D721Med (cell line): ENCODE measurements at places on chromosomes 5 and 9.

- no peak for DNase-seq
These were observed 485.7 kb upstream of the TUSC1 start for GRCh38 chr9:26163931-26164330.

DNA sequence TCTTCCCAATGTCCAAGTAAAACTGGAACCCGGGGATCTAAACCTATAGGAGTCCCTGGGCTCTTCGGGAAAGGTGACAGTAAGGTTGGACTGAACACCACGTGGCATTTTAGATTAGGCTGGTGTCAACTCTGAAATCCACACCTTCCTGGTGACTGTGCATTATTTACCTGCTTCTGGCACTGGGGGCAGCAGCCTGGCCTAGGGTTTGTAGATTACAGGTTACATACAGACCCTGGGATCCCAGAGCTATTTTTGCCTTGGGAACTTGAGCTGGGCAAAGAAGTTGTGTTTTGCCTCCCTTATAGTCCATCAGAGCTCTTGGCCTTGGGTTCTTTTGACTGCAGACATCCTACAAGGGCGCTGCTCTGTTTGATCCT lies 173.2 kb downstream of the DAB2IP start:
- DNase-seq = no peak

GRCh38 chr5:96885518-96886338 lies 9.4 kb downstream of the ERAP2 start:
- DNase-seq = no peak

DNA sequence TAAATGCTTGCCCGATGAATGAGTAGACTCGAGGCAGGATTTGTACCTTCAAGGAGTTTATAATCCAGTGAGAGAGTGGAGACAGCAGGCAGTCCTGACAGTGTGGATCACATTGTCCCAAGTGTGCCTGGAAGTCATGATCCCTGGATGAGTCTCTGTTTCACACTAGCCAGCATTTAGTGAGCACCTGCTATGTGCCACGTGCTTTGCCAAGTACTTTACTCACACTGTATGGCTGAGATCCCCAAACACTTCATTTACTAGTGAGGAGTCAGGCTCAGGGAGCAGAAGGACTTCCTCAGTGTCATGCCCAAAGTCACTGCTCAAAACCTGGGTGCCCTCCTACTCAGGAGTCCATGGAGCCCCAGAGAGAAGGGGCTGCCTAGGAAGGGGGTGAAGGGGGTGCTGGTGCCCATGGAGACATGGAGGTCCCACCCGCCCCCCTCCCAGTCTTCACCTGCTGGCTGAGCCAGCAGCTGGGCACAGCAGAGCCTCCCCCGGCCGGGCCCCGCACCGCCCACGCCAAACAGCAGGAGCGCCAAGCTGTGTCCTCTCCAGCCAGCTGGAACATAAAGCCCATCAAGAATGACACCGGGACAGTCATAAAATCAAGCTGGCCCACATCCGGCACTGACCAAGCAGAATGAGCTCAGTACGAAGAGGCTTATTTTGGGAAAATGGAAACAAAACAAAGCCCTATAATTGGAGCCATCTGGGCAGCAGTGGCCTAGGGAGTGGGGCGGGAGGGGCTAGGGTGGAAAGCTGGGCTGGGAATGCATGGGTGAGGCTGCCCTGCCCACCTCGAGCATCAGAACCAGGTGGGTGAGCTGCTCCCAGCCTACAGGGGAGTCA lies 10.6 kb downstream of the LAMC3 start:
- no peak for DNase-seq

DNA sequence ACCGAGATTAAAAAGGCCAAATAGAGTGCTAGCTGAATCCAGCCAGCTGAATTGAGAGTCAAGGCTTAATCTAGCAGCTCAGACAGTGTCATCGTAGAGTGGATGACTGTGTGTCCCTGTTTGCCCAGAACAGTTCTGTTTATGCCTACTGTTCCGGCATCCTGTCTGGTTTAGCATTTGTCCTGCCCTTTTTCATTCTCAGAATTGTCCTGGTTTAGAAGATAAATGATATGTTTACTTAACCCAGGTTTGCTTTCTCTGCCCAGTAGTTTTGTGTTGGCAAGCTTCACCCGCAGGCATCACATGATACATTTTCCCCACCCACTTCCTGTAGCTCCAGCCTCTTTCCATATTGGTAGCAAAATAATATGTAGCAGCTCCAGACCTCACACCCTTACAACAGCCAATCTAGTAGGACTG lies 41.3 kb upstream of the ZSWIM6 start:
- no peak for DNase-seq

GRCh38 chr9:34628656-34629490 lies at the start of gene ARID3C:
Gene ARID3C, minus strand, starts transcription at chr9:34629066. Its CDS starts 1,052 bp downstream, at chr9:34628014.
- DNase-seq = no peak

DNA sequence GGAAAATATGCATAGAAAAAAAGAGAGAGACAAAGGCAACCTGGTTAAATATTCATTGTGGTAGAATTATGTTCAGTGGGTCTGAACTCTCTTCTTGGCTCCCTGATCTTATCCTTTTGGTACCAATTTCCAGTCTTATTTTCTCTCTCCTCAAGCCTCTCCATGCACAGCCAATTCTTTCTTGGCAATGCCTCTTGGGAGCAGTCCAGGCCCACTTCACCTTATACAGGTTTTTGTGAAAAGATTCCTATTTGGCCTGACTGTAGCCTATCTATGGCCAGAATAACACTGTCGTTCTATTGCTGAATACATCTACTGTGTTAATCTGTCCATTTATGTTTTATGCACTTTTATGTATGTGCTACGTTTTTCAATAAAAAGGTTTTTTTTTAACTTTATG lies 2.7 kb downstream of the ELOVL7 start:
- no peak for DNase-seq

DNA sequence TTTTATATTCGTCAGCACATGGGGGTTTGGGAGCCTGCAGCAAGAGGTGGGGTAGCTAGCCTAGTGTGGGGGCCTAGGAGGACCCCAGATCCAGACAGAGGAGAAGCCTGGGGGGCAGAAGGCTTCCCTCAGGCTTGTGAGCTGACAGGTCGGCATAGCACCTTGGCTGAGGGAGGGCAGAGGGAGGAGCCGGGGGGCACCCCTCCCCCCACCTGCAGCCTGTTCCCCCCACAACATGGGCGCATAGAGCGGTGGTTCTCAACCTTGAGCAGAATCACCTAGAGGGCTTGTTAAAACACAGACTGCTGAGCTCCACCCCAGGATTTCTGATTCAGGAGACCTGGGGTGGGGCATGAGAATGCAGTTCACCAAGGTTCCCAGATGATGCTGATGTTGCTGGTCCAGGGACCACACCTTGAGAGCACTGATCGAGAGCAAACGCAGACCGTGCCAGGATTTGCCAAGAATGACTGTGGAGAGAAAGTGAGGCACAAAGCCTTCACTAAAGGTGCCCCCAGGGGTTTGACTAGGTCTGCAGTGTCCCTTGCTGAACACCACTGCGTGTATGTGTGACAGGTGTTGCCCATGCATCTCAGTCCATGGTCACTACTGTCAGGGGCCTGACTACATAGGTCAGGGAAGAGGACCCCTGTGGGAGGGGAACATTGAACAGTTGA lies 163.3 kb downstream of the MACROH2A1 start:
- no peak for DNase-seq

- DNase-seq = no peak
These were observed 130.9 kb upstream of the CHD1 start for GRCh38 chr5:99059685-99060084.

GRCh38 chr9:17488662-17489061 lies 90.2 kb upstream of the SH3GL2 start:
- no peak for DNase-seq

- no peak for DNase-seq
These were observed 108.1 kb upstream of the IER5L start for GRCh38 chr9:129285979-129286772.

DNA sequence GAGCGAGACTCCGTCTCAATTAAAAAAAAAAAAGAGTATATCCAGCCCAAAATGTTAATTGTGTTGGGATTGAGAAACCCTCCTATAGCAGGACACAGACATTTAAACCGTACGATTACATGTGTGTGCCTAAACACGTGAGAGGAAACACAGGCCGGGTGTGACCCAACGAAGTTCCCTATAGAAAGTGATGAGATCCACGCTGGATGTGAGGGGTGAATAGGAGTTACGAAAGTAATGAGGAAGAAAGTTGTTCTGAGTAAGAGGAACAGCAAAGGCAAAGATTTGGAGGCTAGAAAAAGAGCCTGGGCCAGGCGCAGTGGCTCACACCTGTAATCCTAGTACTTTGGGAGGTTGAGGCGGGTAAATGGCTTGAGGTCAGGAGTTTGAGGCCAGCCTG lies 13.6 kb downstream of the NAIF1 start:
- no peak for DNase-seq

- DNase-seq = no peak
These were observed 566.9 kb downstream of the PDE4D start for GRCh38 chr5:59326596-59326995.

DNA sequence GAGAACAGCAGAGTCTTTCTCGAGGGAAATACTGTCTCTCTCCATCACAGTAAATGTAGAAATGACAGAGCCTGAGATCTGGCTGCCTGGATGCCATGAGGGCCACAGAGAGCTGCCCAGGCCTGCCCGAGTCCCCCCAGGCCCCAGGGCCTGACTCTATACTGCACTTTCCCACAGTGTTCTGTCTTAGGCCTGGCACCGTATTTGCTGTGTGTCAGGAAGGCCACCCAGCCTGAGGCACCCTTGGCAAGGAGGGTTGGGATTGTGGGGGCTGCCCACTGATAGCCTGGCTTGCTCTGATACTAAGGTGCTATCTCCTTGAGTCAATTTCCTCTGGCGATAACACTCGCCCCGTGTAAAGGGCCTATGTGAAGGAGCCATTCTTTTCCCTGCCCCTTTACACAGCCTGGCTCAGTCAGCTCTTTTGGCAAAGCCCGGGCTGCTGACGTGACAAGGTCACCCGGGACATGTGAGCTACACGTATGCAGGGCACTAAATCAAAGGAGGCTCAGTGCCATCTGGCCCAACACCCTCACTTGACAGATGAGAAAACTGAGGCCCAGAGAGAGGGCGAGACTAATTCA lies 630.1 kb upstream of the KLF4 start:
- no peak for DNase-seq

DNA sequence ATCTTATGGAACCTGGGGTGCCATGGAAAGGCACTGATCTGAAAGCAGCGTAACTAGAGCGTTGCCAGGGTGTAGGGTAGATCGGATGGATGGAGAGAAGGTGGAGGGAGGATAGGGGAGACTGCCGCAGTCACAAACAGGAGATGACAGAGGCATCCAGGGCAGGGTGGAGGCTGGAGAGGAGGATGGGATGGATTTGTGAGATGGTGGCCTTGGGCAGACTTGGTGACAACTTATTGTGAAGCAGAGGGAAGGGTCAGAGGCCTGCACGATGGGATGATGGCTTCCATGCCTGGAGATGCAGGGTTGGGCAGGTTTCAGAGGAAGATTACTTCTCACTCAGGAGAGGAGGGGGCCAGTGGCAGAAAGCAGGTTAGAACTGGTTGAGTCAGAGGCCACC lies 2.4 kb downstream of the GLIPR2 start:
- no peak for DNase-seq

- no peak for DNase-seq
These were observed 1.1 kb downstream of the C9 start for GRCh38 chr5:39363217-39363616.

GRCh38 chr9:5579881-5580280 lies 49.0 kb upstream of the RIC1 start:
- no peak for DNase-seq

DNA sequence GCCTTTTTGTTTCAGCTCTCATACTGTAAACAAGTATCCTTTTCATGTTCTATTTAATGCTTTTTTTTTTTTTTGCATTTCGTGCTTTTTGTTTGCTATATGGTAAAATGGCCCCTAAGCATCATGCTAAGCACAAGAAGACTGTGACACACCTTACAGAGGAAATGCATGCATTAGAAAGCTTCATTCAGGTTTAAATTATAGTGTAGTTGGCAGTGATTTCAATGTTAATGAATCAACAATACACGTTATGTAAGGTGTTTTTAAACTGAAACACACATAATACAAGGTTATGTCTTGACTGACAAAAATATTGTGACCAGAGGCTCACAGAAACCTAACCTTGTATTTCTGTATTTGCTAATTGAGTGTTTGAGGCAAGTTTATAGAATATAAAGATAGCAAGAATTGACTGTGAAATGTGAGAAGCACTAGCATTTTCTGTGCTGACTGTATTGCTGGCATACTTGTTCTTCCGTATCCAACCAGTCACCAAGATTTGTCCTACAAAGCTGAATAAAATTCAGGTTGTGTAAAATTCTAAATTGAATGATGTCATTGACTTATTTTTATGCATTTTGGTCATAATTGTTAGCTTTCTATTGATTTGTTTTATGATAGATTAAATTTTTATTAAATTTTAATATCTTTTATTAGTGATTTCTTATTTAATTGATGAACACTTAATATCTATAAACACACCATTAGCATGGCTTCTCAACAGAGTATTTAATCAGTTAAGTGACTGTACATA lies 4.1 kb downstream of the CFAP95 start:
- DNase-seq = no peak

DNA sequence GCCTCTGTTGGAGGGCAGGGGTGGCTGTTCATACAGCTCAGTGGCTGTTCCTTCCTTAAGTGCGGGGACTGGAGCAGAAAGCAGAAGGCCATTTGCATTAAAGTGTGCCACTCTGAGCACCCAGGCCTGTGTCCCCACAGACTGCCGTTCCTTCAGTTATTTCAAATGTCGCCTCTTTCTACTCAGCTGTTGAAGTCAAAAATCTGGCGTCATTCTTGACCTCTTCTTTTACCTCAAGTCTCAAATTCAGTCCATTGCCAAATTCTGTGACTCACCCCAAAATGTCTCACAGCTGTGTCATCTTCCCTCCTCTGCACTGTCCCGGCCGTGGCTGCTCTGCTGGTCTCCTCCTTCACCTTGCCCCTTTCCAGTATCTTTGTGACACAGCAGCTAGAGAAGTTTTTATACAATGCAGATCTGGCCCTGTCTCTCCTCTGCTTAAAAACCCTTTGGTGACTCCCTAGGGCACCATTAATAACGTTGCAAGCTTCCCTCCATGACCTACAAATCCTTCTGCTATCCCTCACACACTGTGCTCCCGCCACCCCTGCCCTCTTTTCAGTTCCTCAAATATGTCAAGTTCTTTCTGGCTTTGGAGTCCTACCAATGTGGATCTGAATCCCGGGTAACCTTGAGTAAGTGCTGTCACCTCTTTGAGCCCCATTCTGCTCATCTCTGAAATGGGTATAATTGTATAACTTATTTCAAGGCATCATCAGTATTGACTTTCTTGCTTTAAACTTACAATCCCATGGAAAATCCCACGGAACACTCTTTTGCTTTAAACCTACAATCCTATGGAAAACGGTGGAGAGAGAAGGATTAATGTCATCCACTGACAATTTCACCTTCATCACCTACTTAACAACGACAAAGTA lies 98.3 kb upstream of the BOD1 start:
- no peak for DNase-seq

DNA sequence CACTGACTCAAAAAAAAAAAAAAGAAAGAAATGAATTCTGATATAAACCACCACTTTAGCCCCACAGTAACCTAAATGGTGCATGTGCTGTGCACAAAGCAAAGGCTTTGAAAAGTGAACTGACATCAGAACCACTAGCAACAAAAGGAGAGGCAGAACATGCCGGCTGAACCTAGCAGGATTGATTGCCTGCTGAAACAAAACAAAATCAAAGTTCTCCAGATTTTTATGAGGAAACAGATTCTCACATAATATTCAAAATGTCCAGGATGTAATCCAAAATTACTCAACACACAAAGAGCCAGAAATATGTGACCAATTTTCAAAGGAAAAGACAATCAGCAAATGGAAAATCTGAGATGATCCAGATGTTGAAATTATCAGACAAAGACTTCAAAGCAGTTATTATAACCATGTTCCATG lies 37.9 kb downstream of the UBTD2 start:
- no peak for DNase-seq
